Glutamatergic neuron (in vitro differentiated cells): ENCODE measurements at places on chromosomes 7 and 10. TPM values are rescaled to one million over a fixed set of nuclear protein-coding genes. Genes with fewer than 3 reads are reported as not detected.

DNAH11 gene
- total RNA-seq = 0.22 TPM

TMEM229A gene
- total RNA-seq = not detected

GRCh38 chr10:118865998-118866693, 111.4 kb upstream of the CACUL1 start:
- no peak overlapping the region for H3K27ac ChIP-seq
- H3K4me3 ChIP-seq = no peak overlapping the region
- peaks cover 6% of the 10 kb centered on the region for H3K36me3 ChIP-seq
- no peak for DNase-seq
- peaks cover 3% of the 10 kb centered on the region for H3K27me3 ChIP-seq
- peaks cover 14% of the 10 kb centered on the region for H3K4me1 ChIP-seq

DNA sequence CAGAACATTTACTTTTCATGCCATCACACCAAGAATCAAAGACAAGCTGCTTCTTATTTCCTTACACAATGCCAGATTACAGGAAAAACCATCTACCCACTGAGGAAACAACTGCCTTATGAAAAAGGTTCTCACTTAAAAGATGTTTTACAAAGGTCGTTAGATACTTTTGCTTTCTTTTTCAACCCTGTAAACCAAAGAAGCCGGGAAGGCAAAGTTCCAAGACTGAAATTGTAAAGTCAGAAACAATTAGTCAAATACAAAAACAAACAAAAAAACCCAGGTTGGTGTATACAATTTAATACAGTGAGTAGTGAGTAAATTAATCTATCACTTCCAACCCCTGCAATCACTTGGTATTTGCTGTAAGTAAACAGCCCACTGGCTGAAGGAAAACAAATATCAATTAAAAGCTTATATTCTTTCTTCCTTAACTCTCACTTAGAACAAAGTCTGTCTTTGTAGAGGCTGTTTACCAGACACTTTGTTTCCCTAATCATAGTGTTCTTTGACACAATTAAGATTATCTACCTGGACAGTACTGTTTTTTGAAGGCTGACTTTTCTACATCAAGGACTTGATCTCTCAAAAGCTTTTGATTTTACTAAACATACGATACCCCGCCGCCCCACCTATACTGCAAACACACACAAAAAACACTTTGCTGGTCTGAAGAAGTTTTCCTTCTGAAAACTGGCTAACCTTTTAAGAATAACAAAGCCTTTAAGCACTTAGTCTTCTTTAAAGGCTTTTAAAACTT, 18.1 kb downstream of the ERLIN1 start:
- H3K27ac ChIP-seq = no peak overlapping the region
- no peak for DNase-seq
- H3K4me3 ChIP-seq = no peak overlapping the region
- no peaks in the 10 kb centered on the region for H3K4me1 ChIP-seq

- no peaks in the 10 kb centered on the region for H3K4me1 ChIP-seq
- no peak overlapping the region for H3K4me3 ChIP-seq
- no peak for DNase-seq
- H3K36me3 ChIP-seq = no peaks in the 10 kb centered on the region
- H3K27ac ChIP-seq = no peak overlapping the region
These were observed 43.2 kb upstream of the NRP1 start for GRCh38 chr10:33377658-33378025.

DNA sequence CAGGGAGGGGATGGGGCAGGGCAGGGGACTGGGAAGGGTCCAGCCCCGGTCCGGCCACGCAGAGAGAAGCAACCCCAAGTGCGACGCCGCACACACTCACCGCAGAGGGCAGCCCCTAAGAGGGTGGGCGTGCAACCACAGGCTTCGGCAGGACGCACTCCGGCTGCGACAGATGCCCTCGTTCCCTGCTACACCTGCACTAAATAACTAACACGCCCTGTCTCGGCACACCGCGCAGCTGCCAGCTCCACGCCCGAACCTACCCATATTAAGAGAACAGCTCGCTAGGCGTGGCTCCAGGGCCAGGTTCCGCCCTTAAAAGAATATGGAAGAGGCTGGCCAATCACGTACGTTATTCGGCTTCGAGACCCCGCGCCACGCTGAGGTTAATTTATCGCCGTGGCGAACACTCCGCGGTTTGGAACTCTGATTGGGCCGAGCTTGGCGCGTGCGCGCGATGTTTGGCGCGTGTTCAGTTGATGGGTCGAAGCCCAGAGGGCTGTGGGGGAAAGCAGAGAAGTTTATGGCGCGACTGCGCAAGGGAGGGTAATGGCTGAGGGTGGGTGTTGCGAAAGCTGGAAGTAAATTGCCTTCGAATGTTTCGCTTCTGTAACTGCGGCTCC, 91.1 kb downstream of the OR13A1 start:
- no peaks in the 10 kb centered on the region for H3K4me1 ChIP-seq
- H3K4me3 ChIP-seq = no peak overlapping the region
- H3K27ac ChIP-seq = no peak overlapping the region
- H3K36me3 ChIP-seq = peaks cover 3% of the 10 kb centered on the region
- H3K27me3 ChIP-seq = peaks cover 2% of the 10 kb centered on the region

DNA sequence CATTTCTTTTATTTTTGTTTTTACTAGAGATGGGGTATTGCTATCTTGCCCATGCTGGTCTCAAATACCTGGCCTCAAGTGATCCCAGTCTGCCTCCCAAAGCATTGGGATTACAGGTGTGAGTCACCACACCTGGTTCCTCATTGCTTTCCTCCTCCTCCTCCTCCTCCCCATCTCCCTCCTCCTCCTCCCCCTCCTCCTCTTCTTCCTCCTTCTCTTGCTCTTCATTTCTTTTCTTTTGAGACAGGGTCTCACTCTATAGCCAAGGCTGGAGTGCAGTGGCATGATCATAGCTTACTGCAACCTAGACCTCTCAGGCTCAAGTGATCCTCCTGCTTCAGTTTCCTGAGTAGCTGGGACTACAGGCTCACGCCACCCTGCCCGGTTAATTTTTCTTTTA, 22.2 kb downstream of the LRRC20 start:
- DNase-seq = no peak
- H3K4me3 ChIP-seq = no peak overlapping the region
- peaks cover 32% of the 10 kb centered on the region for H3K4me1 ChIP-seq
- H3K36me3 ChIP-seq = no peaks in the 10 kb centered on the region
